Epithelial cell of proximal tubule (primary cell): ENCODE measurements at places on chromosomes 5 and 9. TPM values are rescaled to one million over a fixed set of nuclear protein-coding genes. Genes with fewer than 3 reads are reported as not detected.

The UAP1L1 gene
- 2.1 and 2.2 TPM in 2 replicates for total RNA-seq

The CCNO gene
- total RNA-seq = 1.8 and 3.0 TPM in 2 replicates

The OR1Q1 gene
- not detected in 2 replicates for total RNA-seq

The TCERG1 gene
- total RNA-seq = 43.7 and 60.0 TPM in 2 replicates

The LCN12 gene
- 1.2 TPM in 1 of 2 replicates, not detected in the other for total RNA-seq
